ENCODE measurements at places on chromosomes 3 and 15. TPM values are rescaled to one million over a fixed set of nuclear protein-coding genes. Genes with fewer than 3 reads are reported as not detected.

CRTAP gene
- 36.0 TPM for total RNA-seq

NOX5 gene
- total RNA-seq, result not detected

MLH1 gene
- 28.2 TPM for total RNA-seq

PLA2G4E gene
- not detected for total RNA-seq
